ENCODE measurements at places on chromosomes 1 and 21.

GRCh38 chr1:52674497-52675384, 23.4 kb downstream of the COA7 start:
- no peak for DNase-seq

GRCh38 chr1:155650231-155650757, 38.3 kb downstream of the YY1AP1 start:
- DNase-seq = no peak

DNA sequence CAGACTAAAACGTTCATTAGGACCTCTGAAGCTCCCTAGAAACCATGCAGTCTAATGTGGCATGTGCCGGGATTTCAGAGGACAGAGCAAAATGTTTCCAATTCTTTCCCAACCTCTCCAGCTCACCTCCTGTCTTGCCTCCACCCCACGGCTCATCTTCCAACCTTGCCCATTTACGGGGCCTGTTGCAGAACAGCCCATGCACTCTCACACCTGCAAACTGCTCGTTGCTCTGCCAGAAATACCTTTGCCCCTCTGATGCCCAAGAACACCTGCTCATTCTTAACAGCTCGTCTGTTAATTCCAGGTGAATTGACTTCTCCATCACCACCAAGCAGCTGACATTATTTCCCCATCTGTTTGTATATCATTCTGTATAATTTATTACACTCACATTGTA, 53.9 kb upstream of the LBR start:
- no peak for DNase-seq

- DNase-seq = no peak
These were observed at the start of gene NCAM2 for GRCh38 chr21:20997636-20998455. TSS of gene NCAM2 (plus strand) at chr21:20998409.

DNA sequence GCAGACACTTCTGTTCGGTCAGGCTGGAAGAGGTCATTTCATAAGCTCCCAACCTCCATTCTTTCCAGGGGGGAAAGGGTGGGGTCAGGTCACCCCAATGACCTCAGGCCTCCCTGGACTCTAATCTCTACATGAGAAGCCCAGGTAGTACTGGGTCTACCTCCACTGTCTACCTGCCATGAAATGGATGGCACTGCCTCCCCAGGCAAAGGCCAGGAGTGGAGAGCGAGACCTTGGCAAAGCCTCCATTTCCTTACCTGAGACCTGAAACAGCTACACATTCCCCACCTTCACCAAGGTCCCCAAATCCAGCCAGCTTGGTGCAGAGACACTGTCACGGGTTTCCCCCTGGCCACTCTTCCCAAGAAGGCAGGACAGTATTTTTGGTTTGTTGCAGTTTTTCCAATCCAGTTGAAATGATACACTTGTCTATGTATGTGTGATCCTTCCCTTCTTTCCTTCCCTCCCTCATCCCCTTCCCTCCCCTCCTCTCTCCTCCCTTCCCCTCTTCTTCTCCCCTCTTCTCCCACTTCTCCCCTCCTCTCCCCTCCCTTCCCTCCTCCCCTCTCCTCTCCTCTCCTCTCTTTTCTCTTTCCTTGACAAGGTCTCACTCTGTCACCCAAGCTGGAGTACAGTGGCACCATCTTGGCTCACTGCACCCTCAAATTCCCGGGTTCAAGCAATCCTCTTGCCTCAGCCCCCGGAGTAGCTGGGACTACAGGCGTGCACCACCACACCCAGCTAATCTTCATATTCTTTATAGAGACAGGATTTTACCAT, 16.1 kb downstream of the BTG2 start:
- no peak for DNase-seq

GRCh38 chr1:229835226-229835625, 209.2 kb downstream of the URB2 start:
- no peak for DNase-seq

- no peak for DNase-seq
These were observed 3.5 kb downstream of the WLS start for GRCh38 chr1:68228851-68229250.

- DNase-seq = peak; percentile 84
These were observed at the start of gene FAM131C for GRCh38 chr1:16073490-16074119. TSS of gene FAM131C (minus strand) at chr1:16073651. CDS start at chr1:16073442, 209 bp downstream.

DNA sequence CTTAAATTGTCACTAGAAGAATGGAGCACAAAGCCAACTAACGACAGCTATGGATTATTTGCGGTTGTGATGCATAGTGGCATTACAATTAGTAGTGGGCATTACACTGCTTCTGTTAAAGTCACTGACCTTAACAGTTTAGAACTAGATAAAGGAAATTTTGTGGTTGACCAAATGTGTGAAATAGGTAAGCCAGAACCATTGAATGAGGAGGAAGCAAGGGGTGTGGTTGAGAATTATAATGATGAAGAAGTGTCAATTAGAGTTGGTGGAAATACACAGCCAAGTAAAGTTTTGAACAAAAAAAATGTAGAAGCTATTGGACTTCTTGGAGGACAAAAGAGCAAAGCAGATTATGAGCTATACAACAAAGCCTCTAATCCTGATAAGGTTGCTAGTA, 13.5 kb downstream of the USP1 start:
- DNase-seq = no peak

DNA sequence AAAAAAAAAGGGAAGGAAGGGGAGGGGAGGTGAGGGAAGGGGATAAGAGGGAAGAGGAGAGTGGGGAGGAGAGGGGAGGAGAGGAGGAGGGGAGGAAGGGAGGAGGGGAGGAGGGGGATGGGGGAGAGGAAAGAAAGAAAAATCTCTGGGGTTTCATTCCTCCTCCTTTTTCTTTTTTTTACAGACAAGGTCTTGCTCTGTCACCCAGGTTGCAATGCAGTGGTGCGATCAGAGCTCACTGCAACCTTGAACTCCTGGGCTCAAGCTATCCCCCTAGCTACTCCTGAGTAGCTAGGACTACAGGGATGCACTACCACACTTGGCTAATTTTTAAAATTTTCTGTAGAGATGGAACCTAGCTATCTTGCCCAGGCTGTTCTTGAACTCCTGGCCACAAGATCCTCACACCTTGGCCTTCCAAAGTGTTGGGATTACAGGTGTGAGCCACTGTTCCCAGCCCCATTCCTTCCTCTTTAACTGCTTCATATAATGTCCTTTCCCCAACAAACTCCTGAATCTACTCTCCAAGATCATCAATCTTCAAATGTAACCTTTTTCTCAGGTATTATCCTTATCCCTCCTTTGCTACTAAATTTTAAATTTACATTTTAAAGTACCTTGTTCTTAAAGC, 23.2 kb downstream of the GON4L start:
- no peak for DNase-seq

- no peak for DNase-seq
These were observed 64.5 kb downstream of the BRINP3 start for GRCh38 chr1:190413142-190413541.

DNA sequence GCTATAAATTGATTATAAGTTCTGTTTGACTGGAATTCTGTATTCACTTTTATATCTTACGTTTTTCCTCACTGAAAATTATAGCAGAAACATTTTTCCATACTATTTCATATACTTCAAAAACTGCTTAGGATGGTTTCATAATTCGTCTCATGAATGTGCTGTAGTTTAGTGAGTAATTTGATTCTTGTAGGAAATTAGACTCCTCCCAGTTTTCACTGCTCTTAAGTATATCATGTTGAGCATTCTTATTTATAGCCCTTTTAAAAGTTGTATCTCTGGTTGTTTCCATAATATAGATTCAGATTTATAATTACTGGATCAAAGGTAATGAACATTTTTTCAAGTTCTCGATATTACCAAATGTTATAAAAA, 250.6 kb downstream of the FMN2 start:
- no peak for DNase-seq

GRCh38 chr1:30968220-30968971, 59.8 kb upstream of the SDC3 start:
- DNase-seq = no peak

- no peak for DNase-seq
These were observed 67.5 kb upstream of the PRDX6 start for GRCh38 chr1:173409613-173410012.

DNA sequence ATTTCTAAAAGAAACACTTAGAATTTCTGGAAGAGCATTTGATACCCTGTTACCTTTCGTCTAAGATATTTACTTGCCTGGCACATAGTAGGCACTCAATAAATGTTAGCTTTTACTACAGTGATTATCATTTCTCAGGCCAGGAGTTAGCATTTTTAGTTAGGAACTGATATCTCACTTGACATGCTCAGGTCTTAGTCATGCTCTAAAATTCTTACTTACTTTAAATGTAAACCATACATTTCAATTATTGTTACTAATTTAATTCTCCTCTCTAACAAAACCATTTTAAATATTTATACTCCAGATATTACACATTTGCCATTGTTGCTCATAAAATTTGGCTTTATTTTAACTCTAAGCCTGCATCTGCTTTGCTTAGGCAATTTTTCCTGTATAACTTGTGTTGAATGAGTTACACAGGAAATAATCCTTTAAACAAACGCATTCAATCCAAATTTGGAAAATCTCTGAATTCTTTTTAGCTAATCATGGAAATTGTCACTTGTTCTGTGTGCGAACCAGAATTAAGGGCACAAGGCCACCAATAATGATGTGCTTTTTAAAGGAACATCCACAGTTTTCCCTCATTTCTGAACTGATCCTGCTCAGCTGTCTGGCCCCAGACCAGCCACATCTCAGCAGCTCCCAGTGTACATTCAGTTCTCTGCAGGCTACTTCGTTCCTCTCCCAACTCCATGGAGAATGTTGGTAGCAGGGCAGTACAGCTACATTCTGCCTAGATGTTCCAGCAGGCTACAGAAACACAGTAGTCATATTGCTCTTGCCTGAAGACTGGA, 15.6 kb downstream of the NIBAN1 start:
- no peak for DNase-seq

- DNase-seq = no peak
These were observed 39.8 kb upstream of the HSD3B1 start for GRCh38 chr1:119467219-119467618.

GRCh38 chr1:231643071-231643934, 16.7 kb downstream of the DISC1 start:
- DNase-seq = no peak

DNA sequence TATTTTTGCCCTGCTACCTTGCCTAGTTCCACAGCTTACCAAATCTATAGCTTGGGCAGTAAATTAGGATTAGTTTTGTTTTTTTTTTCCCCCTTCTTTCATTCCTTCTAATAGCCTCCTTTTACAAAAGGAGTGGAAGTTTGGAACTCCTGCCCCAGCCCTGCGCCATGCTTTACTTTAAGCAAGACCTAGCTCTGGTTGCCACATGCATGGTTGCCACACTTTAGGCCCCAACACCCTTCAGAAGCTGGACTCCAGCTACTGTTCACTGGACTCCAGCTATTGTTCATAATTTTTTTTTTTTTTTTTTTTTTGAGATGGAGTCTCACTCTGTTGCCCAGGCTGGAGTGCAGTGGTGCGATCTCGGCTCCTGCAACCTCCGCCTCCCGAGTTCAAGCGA, 115.8 kb downstream of the NR5A2 start:
- no peak for DNase-seq

GRCh38 chr1:93708734-93709481, 27.3 kb upstream of the BCAR3 start:
- DNase-seq = no peak

DNA sequence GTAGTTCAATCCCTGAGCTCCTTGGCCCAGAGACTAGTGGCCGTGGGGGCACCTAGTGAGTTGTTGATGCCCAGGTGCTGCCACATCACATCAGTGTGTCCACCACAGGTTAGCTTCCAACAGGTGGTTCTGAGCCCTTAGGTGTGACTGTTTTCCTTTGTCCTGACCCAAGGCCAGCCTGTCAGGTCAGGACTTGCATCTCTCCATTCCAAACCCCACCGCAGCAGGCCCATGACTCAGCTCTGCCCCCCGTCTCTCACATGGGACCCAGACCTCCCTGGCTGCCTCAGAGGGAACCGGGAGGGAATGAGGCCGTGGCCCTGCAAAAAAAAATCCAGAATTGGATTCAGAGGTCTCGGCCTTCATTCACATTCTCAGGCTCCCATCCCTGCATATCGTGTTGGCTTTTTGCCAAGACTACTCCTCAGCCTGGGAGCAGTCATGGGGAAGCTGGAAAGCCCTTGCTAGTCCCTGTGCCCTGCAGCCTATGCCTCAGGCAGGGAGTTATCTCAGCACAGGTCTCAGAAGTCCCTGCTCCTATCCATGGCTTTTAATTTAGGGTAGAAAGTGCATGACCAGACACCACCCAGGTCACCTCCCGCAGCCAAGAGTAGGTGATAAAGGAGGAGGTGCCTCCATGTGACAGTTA, 7.2 kb downstream of the INAVA start:
- no peak for DNase-seq

- DNase-seq = no peak
These were observed 730 bp downstream of the OLIG1 start for GRCh38 chr21:33070744-33070997.

DNA sequence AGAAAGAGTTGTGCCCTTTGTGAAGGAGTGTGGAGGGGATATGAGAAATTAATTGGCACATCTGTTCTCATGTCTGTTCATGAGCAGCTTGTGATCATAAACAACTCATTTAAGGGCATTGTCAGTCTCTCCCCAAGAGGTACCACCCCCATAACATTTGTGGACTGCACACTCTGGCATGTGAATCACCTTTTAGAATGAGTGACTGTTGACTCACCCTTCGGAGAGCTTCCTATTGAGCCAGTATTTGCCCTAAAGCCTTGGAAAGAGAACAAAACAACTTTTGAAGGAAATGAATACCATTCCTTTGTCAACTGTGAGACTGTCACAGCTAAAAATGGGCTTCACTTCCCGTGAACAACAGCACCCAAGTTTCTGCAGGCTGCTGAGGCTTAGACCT, 27.5 kb upstream of the MYSM1 start:
- DNase-seq = no peak

DNA sequence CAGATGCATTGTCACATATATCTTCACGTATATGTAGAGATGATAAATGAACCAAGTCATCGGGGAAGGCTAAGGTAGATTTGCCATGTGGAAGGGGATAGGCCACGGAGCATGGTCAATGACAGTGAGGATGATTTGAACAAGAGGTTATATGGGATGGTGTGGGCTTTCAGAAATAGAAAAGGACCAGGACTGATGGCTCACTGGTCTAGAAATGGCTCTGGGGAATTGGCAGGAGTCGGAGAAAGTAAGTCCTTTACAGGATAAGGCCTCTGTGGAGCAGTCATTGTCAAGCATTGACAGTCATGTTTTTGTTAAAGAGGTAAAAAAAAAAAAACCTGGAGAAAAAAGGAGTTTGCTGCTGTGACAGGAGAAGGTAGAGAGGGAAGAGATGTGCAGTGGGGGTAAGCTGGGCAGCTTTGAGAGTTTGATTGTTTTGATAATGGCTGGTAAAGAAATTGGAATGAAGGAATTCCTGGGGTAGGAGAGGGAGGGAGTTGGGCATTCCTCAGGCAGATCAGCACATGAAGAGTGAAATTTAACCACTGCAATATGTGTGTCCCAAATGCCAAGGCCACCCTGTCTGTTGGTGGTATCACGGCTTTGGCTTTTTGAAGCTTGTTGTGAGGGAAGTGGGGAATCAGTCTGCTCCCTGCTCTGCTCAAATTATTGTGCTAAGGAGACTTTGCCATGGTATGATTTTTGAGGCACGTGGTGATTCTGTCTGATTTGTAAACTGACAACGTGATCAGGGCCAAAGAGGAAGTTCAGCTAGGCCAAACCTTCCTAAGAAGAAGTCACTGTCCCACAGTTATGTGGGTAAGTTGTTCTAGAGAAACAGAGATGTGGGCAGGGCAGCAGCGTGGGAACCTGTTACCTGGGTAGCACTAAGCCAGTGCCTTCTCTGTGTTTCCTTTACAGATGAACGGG, 26.0 kb downstream of the MACF1 start:
- no peak for DNase-seq

GRCh38 chr1:26321315-26322041, 3.7 kb downstream of the CD52 start:
- peak; percentile 40 for DNase-seq
